ENCODE measurements at places on chromosomes 1 and 21.

GRCh38 chr1:200310824-200311223, 99.0 kb downstream of the ZNF281 start:
- DNase-seq, result no peak

GRCh38 chr1:147760481-147761260, at the start of gene GJA5:
GJA5 (minus strand) TSS chr1:147760602; CDS start chr1:147759238, 1,364 bp downstream.
- DNase-seq, result no peak

DNA sequence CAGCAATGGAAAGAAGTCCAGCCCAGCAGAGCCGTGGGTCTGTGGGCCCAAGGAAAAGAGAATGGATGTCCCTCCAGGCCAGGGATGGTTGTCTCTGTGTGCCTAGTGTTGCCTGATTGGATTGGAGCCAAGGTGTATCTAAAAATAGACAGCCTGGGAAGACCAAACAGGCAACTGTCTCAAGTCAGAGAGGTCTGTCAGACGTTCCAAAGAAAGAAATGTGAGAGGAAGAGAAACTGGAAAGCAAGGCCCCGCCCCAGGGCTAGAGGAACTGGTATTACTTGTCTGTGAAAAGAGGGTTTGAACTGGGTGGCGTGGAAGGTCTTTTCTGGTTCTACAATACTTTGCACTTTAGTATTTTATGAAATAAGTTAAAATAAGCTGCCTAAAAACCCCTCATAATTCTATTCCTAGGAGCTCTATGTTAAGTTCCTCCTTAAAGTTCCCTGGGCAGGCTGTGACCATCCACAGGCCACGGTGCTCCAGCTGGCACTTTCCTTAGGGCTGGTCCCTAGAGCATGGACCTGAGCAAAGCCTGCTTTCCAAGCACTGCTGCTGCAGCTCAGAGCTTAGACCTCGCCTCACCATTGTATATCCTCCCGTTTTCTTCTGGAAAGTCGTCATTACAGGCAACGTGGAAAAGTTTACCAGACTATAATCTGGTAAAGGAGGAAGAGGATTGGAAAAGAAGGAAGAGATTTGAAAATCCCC, 151.6 kb downstream of the DISC1 start:
- DNase-seq, result no peak

- no peak for DNase-seq
These were observed 14.0 kb downstream of the DEGS1 start for GRCh38 chr1:224196813-224197600.

DNA sequence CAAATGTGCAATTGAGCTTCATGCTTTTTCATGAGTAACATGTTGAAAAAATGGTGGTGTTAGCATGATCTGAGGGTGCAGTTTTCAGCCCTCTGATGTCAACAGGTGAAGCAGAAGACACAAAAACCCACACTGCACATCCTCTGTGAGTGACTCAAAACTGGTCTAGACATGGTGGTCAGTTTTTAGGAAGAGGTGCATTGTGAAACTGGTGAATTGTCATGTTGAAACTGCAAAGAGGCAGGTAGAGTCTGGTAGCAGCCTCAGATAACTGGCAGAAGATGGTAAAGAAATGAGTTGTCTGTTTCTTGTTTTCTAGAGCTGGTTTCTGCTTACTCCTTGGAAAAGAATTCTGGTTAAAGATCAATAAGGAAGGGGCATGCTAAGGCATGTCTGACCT, 97.3 kb upstream of the HMCN1 start:
- DNase-seq, result no peak

DNA sequence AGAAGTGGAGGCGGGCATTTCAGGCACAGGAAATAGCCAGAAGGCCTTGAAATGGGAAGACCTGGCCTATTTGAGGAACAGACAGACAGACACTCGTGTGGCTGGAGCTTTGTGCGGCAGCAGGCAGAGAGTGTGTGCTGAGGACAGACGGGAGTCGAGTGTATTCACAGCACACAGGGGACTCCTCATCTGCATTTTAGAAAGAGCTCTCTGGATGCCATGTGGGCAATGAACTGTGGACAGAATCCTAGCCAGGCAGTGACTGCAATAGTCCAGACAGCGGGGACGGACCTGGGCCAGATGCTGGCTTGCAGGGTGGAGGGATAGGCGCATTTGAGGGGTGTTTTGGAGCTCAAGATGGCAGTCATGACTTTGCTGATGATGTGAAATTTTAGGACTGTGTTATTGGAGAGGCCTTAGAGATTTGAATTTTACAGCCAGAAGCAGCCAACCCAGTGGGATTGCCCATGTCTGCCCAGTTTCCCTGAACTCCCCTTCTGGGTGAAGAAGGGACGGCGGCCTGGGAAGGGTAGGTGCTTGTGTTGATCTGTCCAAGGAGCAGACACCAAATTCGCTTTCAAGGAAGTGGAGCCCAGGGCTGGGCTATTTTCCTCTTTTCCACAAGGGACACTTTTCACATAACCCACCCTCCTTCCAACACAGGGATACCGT, 43.7 kb downstream of the CHAF1B start:
- DNase-seq, result no peak

DNA sequence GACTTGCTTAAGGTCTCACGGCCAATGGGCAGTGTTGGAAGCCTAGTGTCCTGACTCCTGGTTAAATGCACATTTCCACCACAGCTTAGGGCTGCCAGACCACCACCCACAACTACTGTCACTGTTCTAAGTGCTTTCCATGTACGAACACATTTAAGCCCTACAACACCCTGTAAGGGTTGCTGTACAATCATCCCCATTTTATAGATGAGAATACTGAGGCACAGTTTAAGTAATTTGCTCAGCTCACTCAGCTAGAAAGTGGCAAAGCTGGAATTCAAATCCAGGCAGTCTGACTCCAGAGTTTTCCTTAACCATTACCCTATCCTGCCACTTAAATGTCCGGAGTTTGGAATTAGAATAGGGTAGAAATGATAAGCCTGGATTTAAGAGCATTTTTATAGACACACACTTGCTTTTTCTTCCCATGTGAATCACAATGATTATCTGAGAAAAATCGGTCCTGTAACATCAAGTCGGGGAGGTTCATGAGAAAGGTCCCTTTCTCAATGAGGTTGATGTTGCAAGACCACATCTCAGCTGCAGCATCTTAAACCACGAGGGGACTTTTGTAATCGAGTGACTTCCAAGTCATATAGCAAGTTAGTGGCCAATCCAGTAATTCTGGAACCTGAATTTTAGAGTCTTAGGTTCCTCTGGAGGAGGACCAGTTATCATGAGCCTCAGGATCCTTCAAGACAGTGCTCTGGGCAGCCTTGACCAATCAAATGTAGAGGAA, 8.6 kb downstream of the E2F2 start:
- no peak for DNase-seq

- DNase-seq, result no peak
These were observed 21.9 kb downstream of the DIRAS3 start for GRCh38 chr1:68028566-68028965.

GRCh38 chr21:42619166-42619565, 34.3 kb upstream of the PDE9A start:
- no peak for DNase-seq

- no peak for DNase-seq
These were observed 42.8 kb downstream of the HS2ST1 start for GRCh38 chr1:86957221-86957620.

GRCh38 chr1:97898948-97899347, 21.9 kb downstream of the DPYD start:
- no peak for DNase-seq

- DNase-seq, result no peak
These were observed 2.0 kb downstream of the UBE2Q1 start for GRCh38 chr1:154556422-154556821.

DNA sequence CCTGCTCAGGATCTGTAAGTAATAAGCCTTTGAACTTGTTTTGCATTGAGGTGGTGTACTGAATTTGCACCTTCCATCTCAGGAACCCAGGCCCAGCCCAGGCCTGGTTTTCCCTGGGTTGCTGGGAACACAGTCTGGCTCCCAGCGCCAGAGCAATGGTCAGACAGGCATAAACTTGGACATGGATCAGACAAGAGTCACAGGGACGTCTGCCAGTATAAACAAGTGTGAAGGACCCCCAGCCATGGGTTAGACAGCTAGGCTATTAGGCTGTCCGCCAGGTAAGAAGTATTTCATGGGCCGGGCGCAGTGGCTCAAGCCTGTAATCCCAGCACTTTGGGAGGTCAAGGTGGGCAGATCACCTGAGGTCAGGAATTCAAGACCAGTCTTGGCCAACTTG, 5.5 kb downstream of the IFNLR1 start:
- DNase-seq, result no peak

DNA sequence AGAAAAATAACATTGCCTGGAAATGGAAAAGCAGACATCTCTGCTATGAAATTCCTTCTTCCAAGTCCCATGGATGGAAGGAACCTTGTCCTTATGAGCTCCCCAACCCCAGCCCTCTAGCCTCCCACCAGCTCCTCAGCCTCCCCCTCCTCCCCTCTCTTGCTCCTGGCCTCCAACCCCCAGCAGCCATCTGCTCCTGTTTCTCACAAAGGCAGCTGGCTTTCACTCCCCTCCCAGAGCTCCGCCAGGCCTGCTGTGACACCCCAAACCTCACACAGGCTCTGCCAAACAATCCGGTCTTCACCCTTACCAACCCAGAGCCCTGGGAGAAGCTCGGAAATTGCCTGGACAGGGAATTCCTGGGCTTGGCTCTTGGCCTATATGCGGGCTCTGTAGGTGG, 69.2 kb downstream of the KLHDC7A start:
- DNase-seq, result no peak

- no peak for DNase-seq
These were observed 49.5 kb upstream of the NPL start for GRCh38 chr1:182740120-182740519.

DNA sequence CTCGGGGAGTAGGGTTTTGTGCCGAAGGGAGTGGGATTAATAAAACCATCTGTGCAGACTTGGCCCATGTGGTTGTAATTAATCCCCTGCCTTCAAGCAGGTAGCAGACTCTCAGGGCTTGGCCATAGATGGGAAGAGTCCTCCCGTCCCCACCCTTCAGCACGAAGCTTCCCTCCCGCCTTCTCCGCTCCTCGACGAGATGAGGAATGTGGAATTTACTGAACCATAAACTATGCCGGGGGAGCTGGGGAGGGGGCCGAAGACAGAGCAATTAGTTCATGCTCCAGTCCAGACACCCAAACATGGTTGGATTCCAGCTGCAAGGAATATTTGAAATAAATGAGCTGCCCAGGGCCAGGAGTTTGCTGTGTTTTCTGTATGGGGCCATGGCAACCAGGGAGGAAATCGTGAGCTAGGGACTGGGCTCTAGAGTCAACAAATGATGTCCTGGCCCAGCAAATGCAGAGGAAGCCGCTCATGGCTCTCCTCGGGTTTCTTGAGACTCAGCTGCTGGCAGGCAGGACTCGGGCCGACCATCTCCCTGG, 78.8 kb downstream of the SPSB1 start:
- DNase-seq, result no peak

DNA sequence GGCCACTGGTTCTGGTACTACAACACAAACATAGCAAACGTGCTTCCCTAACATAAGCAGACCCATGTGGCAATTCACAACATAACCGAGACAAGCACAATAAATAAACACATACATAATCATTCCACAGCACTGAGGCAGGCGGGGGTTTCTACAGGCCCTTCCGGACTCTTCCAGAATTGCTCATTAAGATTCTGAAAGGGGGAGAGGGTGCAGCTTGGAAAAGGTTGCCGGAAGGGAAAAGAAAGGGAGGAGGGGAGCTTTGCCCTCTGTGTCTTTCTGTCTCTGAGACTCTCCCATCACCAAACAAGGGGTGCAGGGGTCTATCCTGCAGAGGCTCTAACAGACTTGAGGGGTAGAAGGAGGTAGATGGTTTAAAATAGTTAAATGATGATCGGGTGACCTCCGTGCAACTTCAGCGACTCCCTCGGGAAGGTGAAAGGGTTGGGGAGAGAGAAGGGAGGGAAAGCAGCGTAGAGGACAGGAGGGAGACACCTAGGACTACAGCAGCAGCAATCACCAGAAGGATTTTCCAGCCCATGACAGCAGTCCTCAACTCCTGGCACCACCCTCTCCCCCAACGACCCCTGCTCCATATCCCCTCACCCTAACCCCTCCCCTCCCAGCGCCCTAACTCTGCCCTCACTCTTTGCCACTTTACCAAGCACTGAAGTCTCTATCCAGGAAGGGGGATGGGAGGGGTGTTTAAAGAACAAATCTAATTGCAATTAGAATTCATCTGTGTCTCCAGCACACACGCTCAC, 365.5 kb upstream of the ESRRG start:
- DNase-seq, result no peak

GRCh38 chr1:35379317-35380000, 111.0 kb downstream of the ZMYM4 start:
- no peak for DNase-seq

DNA sequence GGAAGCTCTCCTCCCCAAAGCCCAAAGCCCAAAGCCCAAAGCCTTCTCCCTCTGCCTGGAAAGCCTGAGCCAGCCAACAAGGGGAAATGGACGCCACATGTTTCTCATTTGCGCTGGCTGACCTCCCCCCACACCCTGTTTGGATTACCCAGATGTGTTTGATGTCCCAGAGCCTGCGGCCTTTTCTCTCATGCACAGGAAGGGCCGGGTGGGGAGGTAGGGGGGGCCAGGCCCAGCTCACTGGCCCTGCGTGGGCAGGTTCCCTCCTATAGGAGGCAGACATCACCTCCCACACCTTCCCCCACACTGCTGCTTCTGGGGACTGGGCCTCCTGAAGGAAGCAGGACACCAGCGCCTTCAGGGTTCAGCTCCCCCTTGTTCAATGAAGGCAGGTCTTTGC, 116.3 kb downstream of the NAV1 start:
- no peak for DNase-seq

- no peak for DNase-seq
These were observed 55.8 kb downstream of the CENPF start for GRCh38 chr1:214658785-214659184.

DNA sequence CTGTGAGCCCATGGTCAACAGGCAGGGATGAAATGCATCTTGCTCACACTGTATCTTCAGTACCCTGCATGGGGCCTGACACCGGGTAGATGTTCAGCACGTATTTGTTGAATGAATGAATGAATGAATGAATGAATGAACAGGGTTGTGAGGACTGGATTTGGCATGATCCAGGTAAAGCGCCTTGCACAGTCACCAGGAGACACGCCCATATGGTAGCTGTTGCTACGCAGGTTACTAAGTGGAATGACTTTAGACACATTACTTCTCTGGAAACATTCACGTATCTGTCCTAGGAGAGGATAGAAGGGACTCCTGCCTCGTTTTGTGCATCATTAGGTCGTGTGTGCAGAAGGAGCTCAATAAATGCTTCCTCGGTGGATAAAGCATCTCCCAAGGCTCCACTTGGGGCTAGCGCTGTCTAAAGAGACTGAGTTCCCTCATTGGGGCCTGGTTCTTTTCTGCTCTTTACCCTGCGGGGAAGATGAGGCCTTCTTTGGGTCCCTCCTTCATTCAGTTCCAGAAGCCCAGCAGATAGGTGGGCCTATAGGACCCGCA, 54.2 kb downstream of the NDUFS5 start:
- no peak for DNase-seq

GRCh38 chr1:87515781-87516180, 187.1 kb downstream of the LMO4 start:
- DNase-seq, result no peak

- DNase-seq, result no peak
These were observed 21.0 kb downstream of the MMEL1 start for GRCh38 chr1:2611621-2612437.

DNA sequence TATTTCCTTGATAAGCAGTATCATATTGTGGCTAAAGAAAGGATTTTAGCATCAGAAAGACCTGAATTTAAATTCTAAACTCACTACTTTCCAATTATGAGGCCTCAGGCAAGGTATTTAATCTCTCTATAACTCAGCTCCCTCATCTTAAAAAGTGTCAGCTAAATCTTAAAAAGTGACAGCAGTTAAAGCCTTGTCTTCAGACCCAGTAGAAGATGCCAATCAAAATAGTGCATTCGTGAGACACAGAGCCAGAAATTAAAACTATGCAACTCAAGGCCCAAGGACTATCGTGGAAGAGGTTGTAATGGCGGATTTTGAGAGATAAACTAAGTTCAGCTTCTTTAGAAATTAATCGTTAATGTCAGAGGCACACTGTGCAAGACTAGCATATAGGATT, 677.5 kb upstream of the BRINP3 start:
- DNase-seq, result no peak

Data from CD4-positive, alpha-beta T cell treated with Interferon alpha-2 for 1 hour (primary cell).